ENCODE measurements at places on chromosomes 6 and 20. TPM values are rescaled to one million over a fixed set of nuclear protein-coding genes. Genes with fewer than 3 reads are reported as not detected.

GRCh38 chr6:41373627-41373918, 38.2 kb downstream of the NCR2 start:
- DNase-seq = no peak

DNA sequence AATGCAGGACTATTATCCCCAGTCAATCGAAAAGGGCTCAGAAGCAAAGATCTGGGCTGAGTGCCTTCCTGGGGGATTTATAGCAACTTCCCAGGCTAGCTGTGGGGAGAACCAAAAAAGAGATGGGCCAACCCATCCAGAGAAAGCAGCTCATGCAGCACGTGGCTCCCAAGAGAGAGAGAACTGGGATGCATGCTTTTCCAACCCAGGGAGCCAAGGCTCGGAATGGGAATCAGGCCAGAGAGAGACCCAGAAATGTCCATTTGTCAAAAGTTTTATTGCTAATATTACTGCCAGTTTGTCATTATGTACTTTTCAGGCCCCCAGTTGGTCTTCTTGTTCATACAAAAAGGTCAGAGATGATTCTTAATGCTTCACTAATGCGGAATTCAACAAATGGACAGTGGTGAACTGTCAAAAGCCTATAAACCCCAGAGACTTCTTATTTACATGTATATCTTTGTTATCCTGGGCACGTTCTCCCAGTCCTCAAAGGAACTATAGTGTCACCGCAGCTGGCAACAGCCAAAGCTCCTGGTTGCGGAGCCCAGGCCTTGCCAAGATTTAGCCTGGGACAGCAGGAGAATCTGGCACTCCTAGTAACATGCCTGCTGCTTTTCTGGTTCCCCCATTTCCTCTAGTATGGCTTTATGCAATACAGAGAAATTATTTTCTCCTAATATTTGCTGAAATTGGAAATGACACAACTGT, 139.1 kb upstream of the POU3F2 start:
- DNase-seq = no peak

GRCh38 chr6:143399775-143400174, 50.7 kb downstream of the ADAT2 start:
- DNase-seq = no peak

GRCh38 chr6:333379-334002, 41.2 kb downstream of the DUSP22 start:
- no peak for DNase-seq

GRCh38 chr20:9955646-9956045, 79.1 kb upstream of the ANKEF1 start:
- peak; percentile 84 for DNase-seq

DNA sequence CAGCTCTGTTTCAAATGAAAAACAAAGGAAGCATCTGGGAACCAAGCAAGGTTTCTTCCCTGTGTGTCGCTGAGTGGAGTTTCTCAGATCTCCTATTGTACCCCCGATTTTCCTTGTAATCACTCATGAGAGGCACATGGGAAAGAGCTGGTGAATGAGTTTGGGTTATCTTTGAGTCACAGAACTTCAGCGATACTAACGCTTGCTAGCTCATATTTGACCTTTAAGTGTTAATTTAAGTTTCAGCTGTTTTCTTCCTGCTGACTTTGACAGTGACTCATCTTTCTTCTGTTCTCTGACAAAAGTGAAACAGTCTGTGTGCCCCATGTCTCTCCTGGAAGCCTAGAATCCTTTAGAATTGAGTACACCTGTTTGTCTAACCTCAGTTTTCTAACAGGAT, 261.1 kb upstream of the RGS17 start:
- peak; percentile 59 for DNase-seq

- DNase-seq = no peak
These were observed 4.9 kb upstream of the PTGIS start for GRCh38 chr20:49572857-49573256.

- DNase-seq = no peak
These were observed 22.7 kb upstream of the HECA start for GRCh38 chr6:139112146-139112545.

DNA sequence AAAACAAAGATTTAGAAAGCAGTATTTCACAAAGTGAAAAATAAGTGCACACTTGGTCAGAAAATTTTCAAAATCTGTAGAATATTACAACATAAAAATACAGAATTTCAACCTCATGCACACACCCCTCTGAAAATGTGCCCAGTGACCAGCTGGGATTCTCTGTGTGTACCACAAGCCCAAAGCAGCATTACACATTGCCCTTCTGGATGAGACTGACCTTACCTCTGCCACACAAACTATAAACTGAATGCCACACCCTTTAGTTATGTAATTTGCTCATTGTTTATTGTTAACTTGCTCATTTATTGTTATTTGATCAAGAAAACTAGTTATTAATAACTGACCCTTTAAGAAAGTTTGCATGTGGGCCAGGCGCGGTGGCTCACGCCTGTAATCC, 303.0 kb downstream of the FOXC1 start:
- no peak for DNase-seq

GRCh38 chr6:27138837-27139755, 108.4 kb upstream of the PRSS16 start:
- DNase-seq = no peak

- no peak for DNase-seq
These were observed 30.7 kb downstream of the CDK19 start for GRCh38 chr6:110784610-110784979.

GRCh38 chr6:30344191-30344867, 627 bp upstream of the RPP21 start:
- no peak for DNase-seq

- DNase-seq = peak; percentile 50
These were observed 1273.9 kb upstream of the MAP3K7 start for GRCh38 chr6:91860541-91861335.

- no peak for DNase-seq
These were observed 1.8 kb upstream of the ME1 start for GRCh38 chr6:83432636-83433035.

GRCh38 chr6:63584125-63584514, 11.8 kb downstream of the LOC128125822 start:
- DNase-seq = no peak

GRCh38 chr6:8420031-8420588, 15.2 kb downstream of the SLC35B3 start:
- no peak for DNase-seq

The DNPH1 gene
- total RNA-seq = 123 TPM

The BPIFB3 gene
- total RNA-seq = not detected

The SDCBP2 gene
- total RNA-seq = 1.1 TPM

The DEF6 gene
- 8.9 TPM for total RNA-seq

The CDK19 gene
- total RNA-seq = 3.4 TPM
